ENCODE measurements at places on chromosomes 16 and 17.

- no peak for DNase-seq
These were observed 8.0 kb upstream of the VAT1L start for GRCh38 chr16:77780378-77780837.

DNA sequence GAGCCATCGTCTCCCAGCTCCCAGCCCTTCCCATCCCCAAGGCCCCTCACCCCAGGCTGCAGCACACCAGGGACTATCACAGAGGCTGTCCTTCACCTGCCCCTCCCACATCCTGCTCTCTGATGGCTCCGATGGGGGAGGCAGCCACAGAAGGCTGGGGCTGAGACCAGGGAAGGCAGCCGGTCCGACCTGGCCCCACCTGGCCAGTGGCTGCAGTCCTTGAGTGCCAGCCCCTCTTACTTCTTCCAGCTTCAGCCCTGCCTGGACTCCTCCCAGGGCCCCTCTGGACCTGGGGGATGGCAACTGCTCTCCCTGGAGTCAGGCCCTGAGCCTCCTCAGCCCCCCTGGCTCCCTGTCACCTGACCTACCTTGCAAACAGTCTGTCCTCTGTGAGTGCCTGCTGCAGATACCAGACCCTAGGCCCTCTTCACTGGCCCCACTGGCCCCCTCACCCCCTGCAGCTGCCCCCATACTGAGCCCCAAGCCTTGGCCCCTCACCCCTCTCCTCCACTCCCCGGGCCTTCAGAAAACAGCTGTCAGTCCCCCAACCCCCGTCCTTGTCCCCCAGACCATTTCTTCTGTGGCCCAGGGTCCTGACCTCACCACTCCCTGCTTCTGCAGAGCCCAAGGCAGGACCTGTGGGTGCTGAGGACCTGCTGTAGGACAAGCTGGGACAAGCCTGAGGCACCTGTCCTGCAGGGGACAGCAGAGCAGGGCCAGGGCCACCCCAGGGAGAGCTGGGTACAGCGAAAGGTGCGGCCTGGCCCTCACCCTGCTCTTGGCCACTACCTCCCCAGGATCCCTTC, 12.6 kb upstream of the SRRM2 start:
- DNase-seq: no peak

DNA sequence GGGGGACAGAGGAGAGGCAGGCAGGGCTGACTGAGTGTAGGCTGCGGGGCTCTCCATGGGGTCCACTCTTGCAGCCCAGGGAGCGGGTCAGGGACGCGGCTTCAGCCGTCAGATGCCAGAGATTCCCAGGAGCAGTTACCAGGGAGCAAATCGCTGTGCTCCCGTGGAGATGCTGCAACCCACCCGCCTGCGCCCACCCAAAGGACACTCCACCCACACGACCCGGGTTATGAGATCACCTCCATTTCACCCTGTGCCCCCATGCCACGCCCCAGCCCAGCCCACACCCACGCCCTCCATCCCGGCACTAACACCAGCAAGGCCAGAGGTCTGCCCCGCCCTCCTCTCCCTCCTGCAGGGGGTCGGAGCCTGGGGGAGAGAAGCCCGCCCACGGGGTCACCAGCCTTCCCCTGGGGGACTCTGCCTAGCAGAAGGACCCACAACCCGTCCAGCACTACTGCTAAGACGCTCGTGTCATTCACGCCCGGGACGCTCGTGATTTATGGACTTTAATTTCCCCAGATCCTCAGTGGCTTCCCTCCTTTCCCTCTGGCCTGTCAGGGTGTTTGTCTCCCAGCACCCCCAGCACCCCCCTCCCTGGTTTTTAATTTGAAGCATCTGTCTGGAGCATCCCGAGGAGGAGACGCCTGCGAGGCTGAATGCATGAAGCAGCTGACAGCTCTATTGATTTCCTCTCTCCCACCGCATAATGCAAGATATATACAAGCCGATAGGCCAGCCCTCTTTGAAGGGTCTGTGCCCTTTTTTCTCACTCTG, 6.7 kb upstream of the RPL38 start:
- no peak for DNase-seq

DNA sequence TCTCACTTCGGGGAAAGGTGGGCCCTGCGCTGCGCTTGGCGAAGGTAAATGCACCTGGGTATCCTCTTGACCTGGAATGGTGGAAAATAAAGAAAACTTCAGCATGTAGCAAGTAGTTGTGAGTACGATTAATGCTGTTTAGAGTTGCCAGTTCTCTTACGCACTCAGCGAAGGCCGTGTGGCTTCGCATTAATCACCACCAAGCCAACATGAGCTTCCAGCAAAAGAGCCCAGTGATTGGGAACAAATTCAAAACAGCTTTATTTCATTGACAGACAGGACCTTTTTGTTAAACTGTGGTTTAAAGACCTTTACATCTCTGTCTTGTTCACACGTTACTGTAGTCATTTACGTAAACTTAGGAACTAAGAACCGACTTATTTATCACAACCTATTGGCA, 531.4 kb downstream of the MAF start:
- no peak for DNase-seq

DNA sequence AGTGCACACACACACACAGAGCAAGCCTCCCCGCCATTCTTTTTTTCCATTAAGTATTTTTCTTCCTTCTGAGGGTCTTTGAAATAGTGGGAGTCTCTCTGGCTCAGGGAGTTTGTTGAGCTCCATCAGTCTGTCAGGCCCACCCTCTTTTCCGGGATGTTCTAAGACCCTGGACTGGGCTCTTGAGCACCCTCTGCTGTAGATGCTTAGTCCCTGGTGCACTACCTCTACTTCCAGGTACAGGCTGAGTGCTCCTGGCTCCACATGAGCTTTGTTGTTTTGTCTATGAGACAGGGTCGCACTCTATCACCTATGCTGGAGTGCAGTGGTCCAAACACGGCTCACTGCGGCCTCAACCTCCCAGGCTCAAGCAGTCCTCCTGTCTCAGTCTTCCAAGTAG, 20.7 kb downstream of the LIMD2 start:
- no peak for DNase-seq

DNA sequence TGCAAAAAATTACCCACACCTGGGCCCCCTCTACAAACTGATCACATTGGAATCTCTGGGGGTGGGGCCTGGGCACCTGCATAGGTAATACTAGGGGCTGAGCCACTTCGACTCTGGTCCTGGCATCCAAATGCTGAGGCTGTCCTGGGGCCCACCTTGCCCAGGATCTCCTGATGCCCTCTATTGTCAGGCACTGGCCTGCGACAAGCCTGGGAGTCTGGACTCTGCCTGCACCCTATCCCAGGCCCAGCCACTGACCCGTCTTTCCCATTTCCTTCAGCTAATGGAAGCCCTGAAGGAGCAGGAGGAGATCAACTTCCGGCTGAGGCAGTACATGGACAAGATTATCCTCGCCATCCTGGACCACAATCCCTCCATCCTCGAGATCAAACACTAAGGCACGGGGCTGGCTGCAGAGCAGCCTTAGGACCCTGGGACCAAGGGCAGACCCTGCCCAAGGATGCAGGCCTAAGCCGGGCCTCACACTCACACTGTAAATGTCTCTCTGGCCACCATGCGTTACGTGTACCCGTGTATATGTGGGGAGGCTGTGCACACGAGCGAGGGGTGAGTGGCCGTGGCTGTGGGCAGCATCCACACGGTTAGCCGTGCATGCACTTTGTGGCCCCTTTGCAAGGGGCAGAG, 140.0 kb downstream of the RAB11FIP4 start:
- no peak for DNase-seq

DNA sequence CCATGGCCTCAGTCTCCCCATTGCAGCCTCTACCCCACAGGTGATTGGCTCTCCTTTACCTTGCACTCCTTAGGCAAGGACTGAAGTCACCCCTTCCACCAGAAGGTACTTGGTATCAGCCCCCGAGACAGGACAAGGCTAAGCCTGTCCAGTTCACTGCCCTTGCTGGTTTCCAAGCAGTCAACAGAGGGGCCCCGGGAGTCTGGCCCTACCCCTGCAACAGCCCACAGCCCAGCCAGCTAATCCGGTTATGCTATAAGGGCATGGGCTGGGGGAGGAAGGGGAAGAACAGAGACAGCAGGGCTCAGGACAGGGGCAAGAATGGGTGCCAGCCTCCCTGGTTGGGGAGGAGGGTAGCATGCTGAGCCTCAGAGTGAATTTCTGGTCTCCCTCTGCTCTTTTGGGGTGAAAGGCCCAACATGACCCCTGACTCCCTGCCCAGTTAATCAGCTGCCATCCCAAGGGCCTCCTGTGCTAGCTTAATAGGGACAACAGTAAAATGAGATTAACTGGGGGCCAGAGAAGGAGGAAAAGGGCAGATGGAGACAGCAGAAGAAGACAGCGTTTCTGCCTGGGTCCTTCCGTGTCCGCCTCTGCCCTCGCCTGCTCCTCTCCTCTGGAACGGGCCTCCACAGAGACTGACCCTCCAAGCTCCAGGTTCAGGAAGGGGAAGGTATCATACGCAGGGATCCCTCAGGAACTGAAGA, 10.7 kb downstream of the DLG4 start:
- DNase-seq: no peak

DNA sequence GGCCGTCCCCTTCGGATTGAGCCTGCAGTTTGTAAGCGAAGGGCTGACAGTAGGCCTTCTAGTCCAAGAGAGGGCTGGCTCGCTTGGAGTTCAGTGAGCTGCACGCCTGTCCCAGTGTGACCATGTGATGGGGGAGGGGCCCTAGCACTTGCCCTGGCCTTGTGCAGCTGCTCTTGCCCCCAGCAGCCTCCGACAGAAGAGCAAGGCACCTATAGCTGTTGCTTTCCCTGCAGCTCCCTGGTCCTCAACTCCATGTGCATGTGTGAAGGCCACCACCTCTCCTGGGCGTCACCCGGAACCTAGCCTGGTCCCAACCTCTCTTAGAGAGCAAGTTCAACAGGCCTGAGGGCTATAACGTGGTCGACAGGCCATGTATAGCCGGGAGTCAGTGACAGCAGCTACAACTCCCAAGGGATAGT, 5.6 kb downstream of the SPHK1 start:
- DNase-seq: no peak

DNA sequence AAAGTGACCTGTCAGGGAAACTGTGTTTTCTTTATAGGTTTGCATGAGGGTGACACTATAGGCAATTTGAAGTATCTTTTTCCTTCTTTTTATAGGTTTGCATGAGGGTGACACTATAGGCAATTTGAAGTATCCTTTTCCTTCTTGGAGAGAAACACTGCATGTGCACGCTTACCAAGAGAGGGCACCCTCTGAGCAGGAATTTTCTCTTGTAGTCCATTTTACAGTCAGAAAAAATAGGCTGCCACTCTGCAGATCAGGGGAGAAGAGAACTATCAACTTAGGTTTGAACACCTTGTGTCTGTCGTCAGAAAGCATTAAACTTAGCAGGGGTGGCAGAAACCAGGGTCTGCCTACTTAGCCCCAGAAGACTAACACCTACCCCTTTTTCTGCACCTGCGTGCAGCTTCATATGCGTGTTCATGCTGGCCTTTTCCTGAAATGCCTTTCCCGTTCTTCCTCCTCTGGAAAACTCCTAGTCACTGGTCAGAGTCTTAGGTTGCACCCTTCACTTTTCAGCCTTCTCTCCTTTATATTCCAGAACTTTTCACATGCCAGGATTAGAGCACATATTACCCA, 16.4 kb upstream of the SMIM36 start:
- no peak for DNase-seq

DNA sequence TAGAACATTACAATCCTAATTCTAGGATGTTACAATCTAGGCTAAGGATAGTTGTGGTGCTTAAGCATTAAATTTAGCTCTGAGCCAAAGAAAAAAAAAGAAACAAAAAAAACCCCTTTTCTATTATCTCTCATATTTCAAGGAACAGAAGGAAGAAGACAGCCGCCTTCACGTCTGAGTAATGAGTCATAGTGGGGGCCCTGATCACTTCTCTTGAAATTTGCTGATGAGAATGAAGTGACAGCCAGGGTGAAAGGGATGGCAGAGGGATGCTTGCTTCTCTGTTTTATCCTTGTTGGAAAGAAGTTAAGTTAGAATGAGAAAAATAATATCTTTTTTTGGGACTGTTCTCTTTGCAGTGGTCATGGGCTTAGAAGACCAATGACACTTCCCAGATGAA, 82.6 kb upstream of the MPHOSPH6 start:
- no peak for DNase-seq

- peak; percentile 59 for DNase-seq
These were observed 518.5 kb upstream of the EEF2KMT start for GRCh38 chr16:5615868-5616642.

- DNase-seq: no peak
These were observed 362.4 kb downstream of the SLC39A11 start for GRCh38 chr17:72730077-72730476.
